Fibroblast of gingiva (primary cell): ENCODE measurements at places on chromosomes 1 and 21.

DNA sequence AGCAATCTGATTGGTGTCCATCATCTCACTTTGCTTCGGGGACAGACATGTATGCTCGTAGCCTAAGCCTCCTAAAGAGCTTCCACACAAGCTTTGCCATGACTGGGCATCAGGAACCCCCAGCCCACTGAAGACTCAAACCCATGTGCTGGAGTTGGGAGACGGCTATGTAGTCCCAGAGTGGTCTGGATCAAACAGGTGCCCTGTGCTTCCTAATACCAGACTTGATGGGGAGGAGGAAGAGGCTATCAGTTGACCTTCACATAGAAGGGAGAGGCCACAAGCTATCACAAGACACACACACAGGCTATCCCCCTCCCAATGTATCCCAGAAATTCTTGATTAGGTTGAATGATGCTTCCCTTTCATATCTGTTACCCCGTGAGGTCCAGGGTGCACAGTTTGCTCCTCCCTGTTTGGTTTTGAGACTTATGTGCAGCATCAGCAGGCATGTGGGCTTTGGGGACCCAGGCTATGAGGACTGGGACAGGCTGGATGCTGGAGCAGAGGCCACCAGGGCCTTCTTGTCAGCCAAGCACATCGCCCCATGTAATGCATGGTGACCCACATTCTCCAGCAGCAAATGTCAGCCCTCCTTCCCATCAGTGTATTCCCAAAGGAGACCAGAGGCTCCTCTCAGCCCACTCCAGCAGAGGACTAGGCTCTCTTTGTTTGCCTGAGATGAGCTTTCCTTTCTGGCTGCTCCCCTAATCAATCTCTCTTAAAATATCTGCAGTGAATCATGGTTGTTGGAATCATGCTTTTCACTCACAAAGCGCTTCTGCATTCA lies 159.8 kb downstream of the GRIK3 start:
- no peak for DNase-seq

- DNase-seq: no peak
These were observed 41.8 kb upstream of the USP25 start for GRCh38 chr21:15688016-15688415.

DNA sequence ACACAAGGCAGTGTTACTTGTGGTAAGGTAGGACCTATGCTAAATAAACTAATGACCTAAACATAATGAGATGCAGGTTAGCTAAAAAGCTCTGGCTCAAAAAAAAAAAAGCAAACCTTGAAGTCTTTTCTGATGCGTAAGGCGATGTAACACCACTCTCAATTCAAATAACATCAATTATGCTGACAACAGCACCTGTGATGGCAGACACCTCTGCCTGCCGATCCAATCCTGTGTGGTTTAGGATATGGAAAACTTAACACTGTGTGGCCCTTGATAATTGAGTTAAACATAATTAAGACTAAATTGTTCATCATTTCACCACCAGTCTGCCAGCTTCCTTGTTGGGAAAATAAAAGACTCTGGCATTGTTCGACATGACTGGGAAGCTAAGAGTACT lies 9.1 kb downstream of the RPAP2 start:
- no peak for DNase-seq

GRCh38 chr1:225361176-225361575 lies 66.7 kb downstream of the LBR start:
- no peak for DNase-seq

- DNase-seq: peak; percentile 91
These were observed 18.4 kb upstream of the COL6A2 start for GRCh38 chr21:46079352-46080170.

DNA sequence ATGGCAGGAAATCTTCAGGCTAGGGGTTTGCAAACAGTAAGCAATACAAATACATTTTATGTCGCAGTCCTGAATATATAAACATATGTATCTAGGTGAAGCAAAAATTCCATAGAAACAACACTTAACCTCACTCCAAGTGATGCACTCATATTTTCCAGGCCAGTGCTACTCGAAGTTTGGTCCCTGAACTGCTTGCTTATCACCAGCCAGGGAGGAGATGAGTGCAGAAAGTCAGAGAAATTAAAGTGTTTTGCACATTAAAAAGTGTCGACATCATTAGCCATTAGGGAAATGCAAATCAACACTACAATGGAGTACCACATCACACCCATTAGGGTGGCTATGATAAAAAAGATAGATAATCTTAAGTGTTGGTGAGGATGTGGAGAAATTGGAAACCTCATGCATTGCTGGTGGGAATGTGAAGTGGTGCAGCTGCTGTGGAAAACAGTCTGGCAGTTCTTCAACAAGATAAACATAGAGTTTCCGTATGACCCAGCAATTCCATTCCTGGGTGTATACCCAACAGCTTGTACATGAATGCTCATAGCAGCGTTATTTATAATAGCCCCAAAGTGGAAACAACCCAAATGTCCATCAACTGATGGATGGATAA lies 70.5 kb upstream of the CSF1 start:
- DNase-seq: no peak

DNA sequence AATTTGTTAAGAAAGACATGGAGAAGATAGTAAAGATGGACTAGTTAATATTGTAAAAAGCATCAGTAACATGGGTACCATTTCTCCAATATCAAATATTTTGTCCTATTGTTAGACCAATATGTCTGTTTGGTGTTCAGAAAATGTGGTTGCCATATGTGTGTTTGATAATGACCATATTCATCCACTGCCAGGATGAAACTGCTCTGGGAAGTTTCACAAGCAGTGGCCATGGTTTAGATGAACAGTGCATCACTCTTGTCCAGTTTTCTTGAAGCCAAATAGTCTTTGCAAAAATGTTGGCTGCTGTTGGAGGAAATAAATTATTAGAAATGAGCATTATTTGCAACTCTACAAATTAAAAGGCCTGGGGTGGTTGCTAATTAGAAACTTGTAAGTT lies 333.8 kb downstream of the NUF2 start:
- DNase-seq: peak; percentile 32

- no peak for DNase-seq
These were observed 25.8 kb upstream of the MPZL1 start for GRCh38 chr1:167695756-167696561.

DNA sequence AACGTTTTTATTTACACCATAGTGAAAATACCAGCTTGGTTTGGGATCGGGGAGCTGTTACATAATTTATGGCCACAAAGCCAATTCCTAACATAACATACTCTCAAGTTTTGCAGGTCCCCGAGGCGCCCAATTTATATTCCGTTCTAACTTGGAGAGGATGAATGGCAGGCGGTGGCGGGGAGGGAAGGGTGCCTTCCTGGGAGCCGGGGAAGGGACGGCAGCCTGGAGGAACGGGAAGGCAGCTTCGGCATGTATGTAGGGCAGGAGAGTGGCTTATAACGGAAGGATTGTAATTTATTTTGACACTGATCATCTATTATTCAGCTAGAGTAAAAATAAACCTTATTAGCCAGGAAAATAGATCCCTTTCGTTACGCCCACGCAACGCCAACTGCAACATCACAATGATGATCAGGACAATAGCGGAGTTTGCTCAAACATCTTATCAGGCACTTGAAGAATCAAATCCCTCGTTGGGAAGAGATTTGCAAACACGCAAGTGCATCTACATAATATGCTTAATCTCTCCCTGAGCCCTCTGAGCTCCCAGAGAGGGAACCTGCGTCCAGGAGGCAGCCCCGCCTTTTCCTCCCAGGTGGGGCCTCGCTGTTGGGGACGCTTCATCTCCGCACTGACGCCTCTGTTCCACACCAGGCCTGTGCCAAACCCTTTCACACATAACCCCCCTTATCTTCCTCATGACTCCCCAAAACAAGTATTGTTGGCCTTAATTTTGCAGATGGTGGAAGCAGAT lies 93.7 kb upstream of the C1orf174 start:
- no peak for DNase-seq

GRCh38 chr1:207054491-207054890 lies 1.4 kb downstream of the PFKFB2 start:
- no peak for DNase-seq
